ENCODE measurements at places on chromosomes 16 and 17. TPM values are rescaled to one million over a fixed set of nuclear protein-coding genes. Genes with fewer than 3 reads are reported as not detected.

DNA sequence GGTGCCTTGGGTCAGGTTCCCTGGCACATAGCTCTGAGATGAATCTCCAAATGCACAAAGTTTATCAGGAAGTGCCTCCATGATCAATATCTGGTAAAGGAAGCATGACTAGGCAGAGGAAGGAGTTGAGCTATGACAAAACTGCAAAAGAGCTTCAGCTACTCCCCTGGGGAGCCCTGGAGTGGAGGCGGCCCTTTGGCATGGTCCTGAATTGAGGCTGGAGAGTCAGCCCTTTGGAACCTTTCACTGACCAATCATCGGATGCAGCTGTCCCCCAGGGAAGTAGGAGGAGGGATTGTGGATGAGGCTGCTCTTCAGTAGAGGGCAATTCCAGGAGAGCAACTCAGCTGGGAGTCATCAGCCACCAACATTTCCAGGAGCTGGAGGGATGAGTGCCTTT is 46.1 kb upstream of the NLRP1 start:
- no peak overlapping the region for H3K27ac ChIP-seq
- no peaks in the 10 kb centered on the region for H3K4me1 ChIP-seq
- DNase-seq: no peak
- H3K27me3 ChIP-seq: peaks cover 20% of the 10 kb centered on the region
- H3K36me3 ChIP-seq: no peaks in the 10 kb centered on the region

- no peaks in the 10 kb centered on the region for H3K27me3 ChIP-seq
- H3K36me3 ChIP-seq: no peaks in the 10 kb centered on the region
- DNase-seq: no peak
- H3K4me1 ChIP-seq: peaks cover 29% of the 10 kb centered on the region
Observed at GRCh38 chr17:55332296-55333041, 67.7 kb downstream of the HLF start.

- no peak overlapping the region for H3K27ac ChIP-seq
- peaks cover 2% of the 10 kb centered on the region for H3K27me3 ChIP-seq
- no peak for DNase-seq
- H3K36me3 ChIP-seq: no peaks in the 10 kb centered on the region
Observed at GRCh38 chr16:83779886-83780285, 27.9 kb upstream of the HSBP1 start.

Gene CCL11
- total RNA-seq: not detected

GRCh38 chr16:57739756-57740422 is 4.3 kb downstream of the KATNB1 start:
- no peak overlapping the region for H3K4me3 ChIP-seq
- peaks cover 23% of the 10 kb centered on the region for H3K4me1 ChIP-seq
- no peak overlapping the region for H3K27ac ChIP-seq
- DNase-seq: no peak

DNA sequence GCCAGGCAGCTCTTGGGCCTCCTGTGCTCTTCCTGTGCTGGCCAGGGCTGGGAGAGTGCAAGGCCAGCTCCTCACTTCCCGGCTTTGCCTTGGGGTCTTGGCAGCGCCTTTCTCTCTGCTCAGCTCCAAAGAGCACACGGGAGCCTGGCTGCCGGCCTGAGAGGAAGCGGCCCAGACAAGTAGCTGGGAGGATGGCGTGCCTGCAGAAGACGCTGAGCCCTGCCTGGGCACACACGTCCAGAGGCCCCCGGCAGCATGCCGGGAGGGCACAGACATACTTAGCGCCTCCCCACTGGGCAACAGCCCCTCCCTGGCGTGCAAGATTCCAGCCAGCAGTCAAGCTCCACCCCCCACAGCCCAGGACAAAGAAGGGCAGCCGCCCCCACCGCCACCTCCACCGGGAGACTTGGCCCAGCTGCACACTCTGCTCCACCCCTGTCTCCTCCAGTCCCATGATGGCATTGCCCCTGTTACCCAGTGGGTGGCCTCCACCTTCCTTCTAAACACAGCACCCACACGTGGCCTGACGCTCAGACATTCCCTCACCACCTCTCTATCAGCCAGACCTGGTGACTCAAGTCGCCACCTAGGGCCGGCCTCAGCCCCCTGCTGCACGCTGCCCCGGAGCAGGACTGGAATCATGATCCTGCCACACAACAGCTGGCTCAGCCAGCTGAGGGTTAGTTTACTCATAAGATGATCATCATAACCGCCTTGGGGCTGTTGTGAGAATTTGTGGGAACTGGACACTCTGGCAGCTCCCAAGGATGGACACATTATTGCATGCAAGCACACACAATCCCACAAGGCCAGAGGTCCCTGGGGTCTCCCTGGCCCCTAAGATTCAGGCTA is 12.4 kb downstream of the SGCA start:
- H3K4me3 ChIP-seq: peak overlapping the region; percentile 64
- DNase-seq: peak; percentile 52
- no peaks in the 10 kb centered on the region for H3K27me3 ChIP-seq
- H3K27ac ChIP-seq: peak overlapping the region; percentile 96

- H3K27ac ChIP-seq: peak overlapping the region; percentile 43
- H3K27me3 ChIP-seq: no peaks in the 10 kb centered on the region
- no peak for DNase-seq
- no peaks in the 10 kb centered on the region for H3K36me3 ChIP-seq
Observed at GRCh38 chr17:50072130-50072529, 16.2 kb downstream of the ITGA3 start.

GRCh38 chr17:10837921-10838320 is at the start of gene PIRT:
PIRT (minus strand) TSS chr17:10838087; CDS start chr17:10825645, 12,442 bp downstream.
- no peak within 1 kb of the TSS for H3K27ac ChIP-seq
- no peaks in the 10 kb centered on the region for H3K36me3 ChIP-seq
- H3K4me3 ChIP-seq: no peak within 1 kb of the TSS
- peaks cover 5% of the 10 kb centered on the region for H3K27me3 ChIP-seq

DNA sequence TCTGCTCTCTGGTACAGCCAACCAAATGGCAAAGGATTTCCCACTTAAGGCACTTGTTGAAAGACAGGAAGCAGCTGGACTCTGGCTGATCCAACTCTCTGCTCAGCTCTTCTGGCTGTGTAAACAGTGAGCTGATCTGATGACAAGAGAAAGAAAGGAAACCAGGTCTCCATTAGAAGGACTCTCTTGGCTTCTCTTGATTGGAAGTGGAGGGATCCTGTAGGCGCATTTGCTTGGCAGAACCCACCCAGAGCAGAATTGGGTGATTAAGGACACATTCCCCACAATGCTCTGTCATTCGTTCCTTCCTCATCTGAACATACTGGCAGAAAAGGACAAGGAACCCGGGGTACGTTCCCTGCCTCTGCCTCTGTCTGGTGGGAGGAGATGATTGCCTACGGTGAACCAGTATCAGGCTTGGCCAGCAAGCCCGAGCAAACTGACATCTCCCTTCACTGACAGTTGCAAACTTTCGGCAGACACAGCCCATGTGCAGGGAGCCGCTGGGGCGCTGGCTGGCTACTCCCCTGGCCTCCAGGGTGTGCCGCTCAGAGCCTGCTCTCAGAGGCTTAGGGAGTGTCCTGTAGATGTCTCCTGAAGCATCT is 29.1 kb downstream of the LDHD start:
- H3K27me3 ChIP-seq: no peaks in the 10 kb centered on the region
- H3K27ac ChIP-seq: no peak overlapping the region
- H3K36me3 ChIP-seq: peaks cover 2% of the 10 kb centered on the region
- peaks cover 21% of the 10 kb centered on the region for H3K4me1 ChIP-seq
- DNase-seq: no peak
- H3K4me3 ChIP-seq: no peak overlapping the region

GRCh38 chr16:69613378-69614154 is 47.8 kb downstream of the NFAT5 start:
- no peaks in the 10 kb centered on the region for H3K27me3 ChIP-seq
- H3K27ac ChIP-seq: no peak overlapping the region
- no peak overlapping the region for H3K4me3 ChIP-seq
- no peak for DNase-seq
- H3K4me1 ChIP-seq: peaks cover 17% of the 10 kb centered on the region

Gene HS3ST3A1
- 15.0 TPM for total RNA-seq

GRCh38 chr16:29819506-29819905 is 756 bp upstream of the MVP start:
- peaks cover 4% of the 10 kb centered on the region for H3K27me3 ChIP-seq
- no peak for DNase-seq
- peaks cover 11% of the 10 kb centered on the region for H3K36me3 ChIP-seq

DNA sequence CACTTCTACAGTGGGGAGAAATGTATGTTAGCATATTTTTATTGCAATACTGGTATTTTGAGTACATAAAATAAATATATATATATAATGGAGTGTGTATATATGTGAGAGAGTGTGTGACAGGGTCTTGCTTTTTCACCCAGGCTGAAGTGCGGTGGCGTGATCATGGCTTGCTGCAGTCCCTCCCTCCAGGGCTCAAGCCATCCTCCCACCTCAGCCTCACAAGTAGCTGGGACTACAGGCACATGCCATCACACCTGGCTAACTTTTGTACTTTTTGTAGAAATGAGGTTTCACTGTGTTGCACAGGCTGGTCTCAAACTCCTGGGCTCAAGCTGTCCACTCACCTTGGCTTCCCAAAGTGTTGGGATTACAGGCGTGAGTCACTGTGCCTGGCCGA is 4.1 kb downstream of the CYLD start:
- H3K4me1 ChIP-seq: peaks cover 17% of the 10 kb centered on the region
- peak overlapping the region; percentile 47 for H3K4me3 ChIP-seq
- DNase-seq: no peak
- peaks cover 21% of the 10 kb centered on the region for H3K27me3 ChIP-seq
- no peaks in the 10 kb centered on the region for H3K36me3 ChIP-seq

DNA sequence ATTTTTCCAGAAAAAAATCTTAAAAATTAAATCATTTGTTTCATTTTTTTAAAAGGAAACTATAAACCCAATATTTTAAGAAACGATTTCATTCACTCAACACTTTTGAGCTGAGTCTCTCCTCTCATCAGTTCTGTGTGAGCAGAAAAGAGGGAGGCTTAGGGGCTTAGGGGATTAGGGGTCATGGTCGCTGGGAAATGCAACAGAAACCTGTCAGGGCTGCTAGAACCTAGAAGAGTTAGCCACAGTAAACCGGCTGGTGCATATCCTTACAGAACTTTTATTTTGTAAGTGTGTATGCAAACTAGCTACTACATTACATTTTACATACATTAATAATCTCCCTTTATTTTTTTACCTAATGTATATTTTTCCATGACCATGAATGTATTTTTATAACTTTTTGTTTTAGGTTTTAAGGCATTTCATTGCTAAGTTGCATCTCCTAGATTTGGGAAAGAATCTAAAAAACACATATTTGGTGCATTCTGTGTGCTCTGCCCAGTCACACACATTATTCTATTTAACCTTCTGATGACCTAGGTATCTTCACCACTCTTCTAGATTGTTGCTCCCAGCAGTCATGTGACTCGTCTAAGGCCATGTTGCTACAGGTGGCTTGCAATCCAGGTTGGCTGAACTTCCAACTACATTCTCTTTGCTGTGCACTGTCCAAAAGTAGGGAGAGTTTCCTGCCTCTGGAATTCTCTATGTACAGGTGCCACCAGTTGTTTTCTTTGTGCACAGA is 24.4 kb downstream of the TBC1D3B start:
- no peaks in the 10 kb centered on the region for H3K36me3 ChIP-seq
- no peak overlapping the region for H3K27ac ChIP-seq
- DNase-seq: no peak
- H3K4me3 ChIP-seq: no peak overlapping the region

- no peaks in the 10 kb centered on the region for H3K36me3 ChIP-seq
- no peaks in the 10 kb centered on the region for H3K27me3 ChIP-seq
- no peak for DNase-seq
- no peak overlapping the region for H3K27ac ChIP-seq
Observed at GRCh38 chr16:61364990-61365389, 671.2 kb downstream of the CDH8 start.

DNA sequence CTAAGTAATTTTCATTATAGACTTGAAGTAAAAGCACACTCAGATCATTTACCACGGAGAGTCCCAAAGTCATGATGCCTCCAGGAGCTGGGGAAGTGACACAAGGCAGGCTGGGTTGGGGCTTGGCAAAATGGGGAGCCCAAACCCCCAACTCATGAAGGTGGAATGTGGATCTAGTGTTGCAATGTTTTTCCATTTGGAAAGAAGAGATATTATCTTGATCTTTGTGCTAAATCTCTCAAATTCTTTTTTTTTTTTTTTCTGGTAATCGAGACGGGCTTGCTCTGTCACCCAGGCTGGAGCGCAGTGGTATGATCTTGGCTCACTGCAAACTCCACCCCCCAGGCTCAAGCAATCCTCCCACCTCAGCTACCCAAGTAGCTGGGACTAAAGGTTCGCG is 7.5 kb upstream of the KCNG4 start:
- no peak overlapping the region for H3K4me3 ChIP-seq
- no peaks in the 10 kb centered on the region for H3K36me3 ChIP-seq
- H3K4me1 ChIP-seq: peaks cover 20% of the 10 kb centered on the region
- DNase-seq: no peak
- no peaks in the 10 kb centered on the region for H3K27me3 ChIP-seq
- H3K27ac ChIP-seq: no peak overlapping the region

- no peak overlapping the region for H3K27ac ChIP-seq
- no peaks in the 10 kb centered on the region for H3K36me3 ChIP-seq
- no peak overlapping the region for H3K4me3 ChIP-seq
- peaks cover 22% of the 10 kb centered on the region for H3K4me1 ChIP-seq
Observed at GRCh38 chr17:55435408-55435807, 13.8 kb upstream of the MMD start.

DNA sequence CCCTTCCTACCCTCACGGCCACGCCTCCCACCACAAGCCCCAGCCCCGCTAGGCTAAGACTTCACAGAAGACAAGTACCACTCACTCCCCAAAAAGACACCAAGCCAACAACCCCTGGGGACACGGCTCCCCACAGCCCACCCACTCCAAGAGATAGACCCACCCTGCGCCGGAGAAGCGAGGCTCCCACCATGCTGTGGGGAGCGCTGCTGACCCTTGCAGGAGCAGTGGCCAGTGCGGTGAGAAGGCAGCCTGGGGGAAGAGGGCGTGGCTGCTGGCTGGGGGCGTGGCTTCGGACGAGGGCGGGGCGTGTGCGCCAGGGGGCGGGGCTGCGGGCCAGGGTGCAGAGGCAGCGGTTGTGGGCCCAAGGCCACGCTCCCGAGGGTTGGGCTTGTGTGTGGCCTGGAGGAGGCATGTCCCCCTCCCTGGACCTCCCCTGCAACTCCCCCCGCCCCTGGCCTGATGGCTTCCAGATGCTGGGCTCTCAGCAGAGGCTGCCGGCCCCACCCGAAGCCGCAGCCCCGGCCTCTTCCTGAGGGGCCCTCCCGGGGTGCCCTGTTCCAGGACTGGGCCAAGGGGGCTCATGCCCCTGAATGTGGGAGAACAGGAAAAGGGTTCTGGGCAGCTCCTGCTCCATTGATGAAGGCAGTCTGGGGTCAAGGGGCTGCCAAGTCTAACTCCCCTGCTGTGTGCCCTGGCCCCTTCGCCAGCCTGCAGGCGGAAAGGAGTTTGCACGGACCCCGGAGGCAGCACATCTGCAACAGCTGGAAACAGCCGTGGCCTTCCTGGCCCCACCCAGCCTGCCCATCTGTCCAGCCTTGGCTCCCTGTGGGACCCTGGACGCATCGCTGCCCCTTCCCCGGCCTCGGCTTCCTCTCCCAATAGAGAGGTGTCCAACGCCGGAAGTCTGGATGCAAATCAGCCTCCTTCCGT is 9.1 kb downstream of the TFAP4 start:
- H3K27me3 ChIP-seq: no peaks in the 10 kb centered on the region
- DNase-seq: peak; percentile 52
- no peak overlapping the region for H3K4me3 ChIP-seq
- H3K27ac ChIP-seq: no peak overlapping the region
- peaks cover 14% of the 10 kb centered on the region for H3K4me1 ChIP-seq
